Activated T-cell treated with anti-CD3 and anti-CD28 coated beads, Interleukin-2, amount 50 U/mL, for 4 hours (primary cell): ENCODE measurements at places on chromosomes 1 and 21. TPM values are rescaled to one million over a fixed set of nuclear protein-coding genes. Genes with fewer than 3 reads are reported as not detected.

- peak; percentile 18 for DNase-seq
These were observed 619 bp downstream of the BCL9 start for GRCh38 chr1:147541672-147542568.

- DNase-seq = no peak
These were observed 39.1 kb upstream of the WASF2 start for GRCh38 chr1:27528818-27529703.

DNA sequence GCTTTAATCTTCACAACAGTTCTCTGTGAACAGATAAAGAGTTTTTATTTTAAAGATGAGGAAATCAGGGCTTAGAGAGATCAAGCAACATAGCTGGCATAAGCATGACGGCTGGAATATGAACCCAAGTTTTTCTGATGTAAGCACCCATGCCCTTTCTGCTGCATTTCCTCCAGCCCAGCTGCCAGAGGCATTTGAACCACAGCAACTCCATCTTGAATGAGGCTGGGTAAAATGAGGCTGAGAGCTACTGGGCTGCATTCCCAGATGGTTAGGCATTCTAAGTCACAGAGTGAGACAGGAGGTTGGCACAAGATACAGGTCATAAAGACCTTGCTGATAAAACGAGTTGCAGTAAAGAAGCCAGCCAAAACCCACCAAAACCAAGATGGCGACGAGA, 90.0 kb downstream of the WDR64 start:
- DNase-seq = no peak

DNA sequence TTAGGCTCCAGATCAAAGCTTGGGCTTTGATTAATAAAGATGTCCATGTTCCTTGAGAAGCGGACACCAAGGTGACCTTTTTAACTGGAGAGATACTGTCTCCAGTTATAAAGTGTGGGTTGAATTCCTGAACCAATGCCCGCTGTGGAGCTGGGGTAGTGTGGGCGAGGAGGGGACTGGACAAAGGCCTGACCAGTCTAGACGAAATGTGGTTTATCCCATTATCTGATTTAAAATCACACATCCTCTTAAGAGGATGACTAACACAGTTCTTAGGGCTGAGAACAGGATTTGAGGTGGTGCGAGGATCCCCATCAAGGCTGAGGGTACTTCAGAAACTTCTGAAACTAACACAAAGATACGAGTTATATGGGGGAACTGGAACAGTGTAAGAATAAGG, 84.5 kb upstream of the GCLM start:
- DNase-seq = no peak

The KCNJ15 gene
- 0.29 TPM for total RNA-seq

DNA sequence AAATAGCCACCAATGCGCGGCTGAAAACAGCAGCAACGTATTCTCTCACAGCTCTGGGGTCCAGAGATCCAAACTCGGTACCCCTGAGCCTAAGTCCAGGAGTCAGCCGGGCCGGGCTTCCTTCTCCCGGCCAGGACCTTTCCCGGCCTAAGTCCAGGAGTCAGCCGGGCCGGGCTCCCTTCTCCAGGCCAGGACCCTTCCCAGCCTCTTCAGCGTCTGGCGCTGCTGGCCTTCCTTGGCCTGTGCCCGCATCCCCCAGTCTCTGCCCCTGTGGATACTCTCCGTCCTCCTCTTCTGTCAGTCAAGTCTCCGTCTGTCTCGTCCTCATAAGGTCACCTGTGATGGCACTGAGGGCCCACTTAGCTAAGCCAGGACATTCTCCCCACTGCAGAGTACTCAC, 32.2 kb downstream of the KCNAB2 start:
- DNase-seq = no peak

DNA sequence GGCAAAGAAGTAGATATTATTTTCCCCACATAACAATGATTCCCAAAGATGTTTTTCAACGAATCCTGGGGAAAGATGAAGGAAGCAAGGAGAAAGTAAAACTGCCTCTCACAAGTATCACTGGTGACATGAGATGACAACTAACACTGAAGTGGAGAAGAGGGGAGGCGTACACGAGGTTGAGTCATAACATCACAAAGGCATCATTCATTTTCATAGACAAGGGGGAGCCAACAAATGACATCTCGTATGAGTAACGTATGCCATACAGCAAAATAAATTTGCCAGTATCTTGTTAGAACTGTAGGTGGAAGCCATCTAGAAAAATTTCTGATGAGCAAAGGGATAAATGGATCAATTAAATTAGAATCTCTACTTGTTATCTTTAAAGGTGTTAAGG, 56.6 kb downstream of the ATP1B1 start:
- no peak for DNase-seq

DNA sequence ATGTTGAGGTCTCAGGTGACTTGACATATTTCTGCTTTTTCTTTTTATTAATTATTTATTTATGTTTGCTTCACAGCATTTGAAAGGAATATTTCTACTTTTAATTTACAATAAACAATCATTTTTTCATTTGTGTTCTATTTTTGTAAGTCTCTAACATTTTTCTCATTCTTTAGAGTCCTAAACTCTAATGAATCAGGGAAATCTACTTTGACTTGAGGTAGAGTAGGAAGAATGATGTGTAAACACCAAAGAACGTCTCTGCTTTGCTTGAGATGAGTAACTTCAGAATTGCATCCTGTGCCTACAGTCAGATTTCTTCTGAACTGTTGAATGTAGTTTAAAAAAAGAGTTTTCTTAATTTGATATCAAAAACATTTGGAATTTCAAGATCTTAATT, 65.2 kb downstream of the CNST start:
- no peak for DNase-seq

DNA sequence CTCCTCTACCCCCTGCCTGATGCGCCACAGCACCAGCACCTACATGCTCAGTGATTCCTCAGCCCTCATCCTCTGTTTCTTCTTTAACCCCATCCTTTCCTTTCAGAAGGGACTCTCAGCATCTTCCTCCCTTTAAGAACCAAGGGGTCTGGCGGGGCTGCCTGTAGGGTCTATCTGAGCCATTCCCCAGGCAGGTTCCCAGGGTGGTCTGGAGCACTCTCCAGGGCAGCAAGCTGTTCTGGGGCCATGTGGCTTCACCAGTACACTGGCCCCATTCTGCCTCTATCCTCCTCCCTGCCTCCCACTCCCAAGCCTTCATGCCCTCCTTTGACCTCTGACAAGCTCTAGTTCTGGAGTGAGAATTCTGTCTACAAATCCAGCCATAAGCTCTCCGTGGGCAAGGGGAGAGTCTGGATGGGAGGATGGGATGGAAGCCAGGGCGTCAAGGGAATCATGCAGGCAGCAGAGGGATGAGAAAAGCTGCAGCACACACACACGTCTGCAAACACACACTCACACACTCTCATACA, 10.4 kb downstream of the BATF3 start:
- DNase-seq = no peak

DNA sequence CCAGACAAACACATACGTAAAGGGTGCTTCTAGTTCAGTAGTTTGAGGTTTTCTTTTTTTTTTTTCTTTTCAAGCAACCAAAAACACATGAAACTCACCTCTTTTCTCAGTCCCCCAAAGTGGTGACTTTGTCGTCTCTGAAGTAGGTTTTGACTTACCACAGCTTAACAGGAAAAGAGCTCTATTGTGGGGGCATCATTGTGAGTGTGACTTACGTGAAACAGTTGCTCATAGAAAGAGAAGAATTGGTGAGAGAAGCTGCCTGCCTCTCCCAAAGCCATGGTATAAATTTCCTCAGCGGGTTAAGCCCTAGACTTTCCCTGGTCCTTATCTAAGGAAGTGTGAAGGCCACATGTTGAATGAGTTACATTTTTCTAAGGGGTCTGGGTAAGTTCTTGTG, 11.9 kb downstream of the FASLG start:
- peak; percentile 22 for DNase-seq

The CD1D gene
- total RNA-seq = not detected

- DNase-seq = no peak
These were observed 9.4 kb upstream of the FMO3 start for GRCh38 chr1:171081314-171081753.

GRCh38 chr1:65949230-65949626, 156.5 kb downstream of the PDE4B start:
- DNase-seq = no peak

- DNase-seq = no peak
These were observed 19.9 kb upstream of the PRELP start for GRCh38 chr1:203455706-203456105.
